ENCODE measurements at places on chromosomes 13 and 19.

- no peak for DNase-seq
These were observed 590.9 kb upstream of the SGCG start for GRCh38 chr13:22589880-22590279.

- DNase-seq: no peak
These were observed 132.5 kb downstream of the STK24 start for GRCh38 chr13:98444381-98444780.

DNA sequence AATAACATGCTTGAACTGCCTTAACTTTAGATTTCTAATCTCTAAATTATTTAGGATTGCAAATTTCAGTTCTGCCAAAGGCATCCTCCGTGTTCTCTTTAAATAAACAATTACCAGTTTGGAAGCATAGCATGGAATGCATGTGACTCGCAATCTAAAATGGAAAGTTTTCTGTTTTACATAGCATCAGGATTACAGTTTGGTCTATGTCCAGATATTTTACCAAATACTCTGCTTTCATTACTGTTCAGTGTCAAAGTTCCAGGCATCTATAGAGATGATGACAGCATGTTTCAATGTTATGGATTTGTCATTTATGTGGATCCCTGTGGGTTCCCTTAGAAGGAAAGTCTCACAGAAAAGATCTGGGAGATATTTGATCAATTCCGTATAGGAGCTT, 16.8 kb downstream of the FLT1 start:
- no peak for DNase-seq

DNA sequence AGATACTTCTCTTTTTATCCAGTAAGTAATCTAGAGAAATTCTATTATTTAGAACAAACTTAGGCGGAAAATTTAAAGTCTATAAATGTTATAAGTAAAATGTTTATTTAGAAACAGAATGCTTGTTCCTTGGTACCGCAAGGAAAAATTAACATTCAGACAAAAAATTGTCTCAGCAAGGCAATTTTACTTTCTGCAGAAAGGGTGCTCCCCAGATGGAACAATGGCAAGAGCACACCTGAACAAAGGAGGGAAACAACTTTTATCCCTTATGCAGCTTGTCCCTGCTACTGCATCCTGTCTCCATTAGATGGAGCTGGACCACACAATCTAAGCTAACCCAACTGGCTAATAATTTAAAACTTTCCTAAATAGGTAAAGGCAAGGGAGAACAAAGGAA, 6.5 kb upstream of the ZNF708 start:
- no peak for DNase-seq

GRCh38 chr13:111117961-111118360, 2.9 kb downstream of the ARHGEF7 start:
- DNase-seq: no peak

GRCh38 chr13:30078059-30078458, 227.6 kb upstream of the UBL3 start:
- no peak for DNase-seq

DNA sequence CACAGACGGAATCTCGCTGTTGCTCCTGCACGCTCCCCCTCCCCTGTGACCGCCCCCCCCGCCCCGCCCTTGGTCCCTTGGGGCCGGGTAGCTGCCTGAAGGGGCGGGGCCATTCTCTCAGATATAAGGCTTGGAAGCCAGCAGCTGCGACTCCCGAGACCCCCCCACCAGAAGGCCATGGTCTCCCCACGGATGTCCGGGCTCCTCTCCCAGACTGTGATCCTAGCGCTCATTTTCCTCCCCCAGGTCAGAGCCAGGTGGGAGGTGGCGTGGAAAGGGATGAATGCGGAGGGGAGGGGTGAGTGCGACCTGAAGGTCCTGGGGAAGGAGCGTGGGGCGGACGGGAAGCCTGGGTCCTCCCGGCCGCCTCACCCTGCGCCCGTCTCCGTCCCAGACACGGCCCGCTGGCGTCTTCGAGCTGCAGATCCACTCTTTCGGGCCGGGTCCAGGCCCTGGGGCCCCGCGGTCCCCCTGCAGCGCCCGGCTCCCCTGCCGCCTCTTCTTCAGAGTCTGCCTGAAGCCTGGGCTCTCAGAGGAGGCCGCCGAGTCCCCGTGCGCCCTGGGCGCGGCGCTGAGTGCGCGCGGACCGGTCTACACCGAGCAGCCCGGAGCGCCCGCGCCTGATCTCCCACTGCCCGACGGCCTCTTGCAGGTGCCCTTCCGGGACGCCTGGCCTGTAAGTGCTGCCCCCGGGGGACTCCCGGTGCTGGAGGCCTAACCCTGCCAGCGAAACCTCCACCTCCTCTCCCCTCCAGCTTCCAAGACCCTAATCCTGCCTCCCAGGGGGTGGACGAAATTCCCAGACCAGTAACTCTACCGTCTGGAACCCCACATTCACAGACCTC, at the start of gene DLL3:
DLL3 (plus strand) TSS at position 150 of the 845 bp plus-strand sequence; CDS start at position 178, 28 bp downstream.
- DNase-seq: peak; percentile 31

GRCh38 chr13:103605546-103606326, 539.5 kb upstream of the SLC10A2 start:
- no peak for DNase-seq

- no peak for DNase-seq
These were observed 10.8 kb downstream of the ZNF101 start for GRCh38 chr19:19679176-19680073.

DNA sequence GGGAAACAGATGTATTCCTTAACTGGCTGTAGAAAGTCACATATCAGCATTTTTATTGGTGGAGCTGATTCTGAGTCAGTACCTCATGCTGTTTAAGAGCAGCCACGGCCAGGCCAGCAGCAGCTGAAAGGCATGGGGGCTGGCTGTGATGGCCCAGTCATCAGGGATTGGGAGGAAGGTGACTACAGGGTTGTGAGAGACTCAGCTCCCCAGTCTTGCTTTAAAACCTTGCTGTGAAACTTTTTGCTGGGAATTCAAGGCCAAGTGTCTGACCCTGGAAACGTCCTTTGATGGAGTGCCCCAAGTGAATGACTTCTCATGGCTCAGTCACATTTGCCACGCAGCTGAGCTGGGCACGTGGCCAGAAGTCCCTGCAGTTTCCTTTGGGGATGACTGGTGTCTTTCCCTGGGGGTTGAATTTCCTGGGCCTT, 39.1 kb upstream of the RNF113B start:
- DNase-seq: no peak
